ENCODE measurements at places on chromosomes 6 and 20. TPM values are rescaled to one million over a fixed set of nuclear protein-coding genes. Genes with fewer than 3 reads are reported as not detected.

DNA sequence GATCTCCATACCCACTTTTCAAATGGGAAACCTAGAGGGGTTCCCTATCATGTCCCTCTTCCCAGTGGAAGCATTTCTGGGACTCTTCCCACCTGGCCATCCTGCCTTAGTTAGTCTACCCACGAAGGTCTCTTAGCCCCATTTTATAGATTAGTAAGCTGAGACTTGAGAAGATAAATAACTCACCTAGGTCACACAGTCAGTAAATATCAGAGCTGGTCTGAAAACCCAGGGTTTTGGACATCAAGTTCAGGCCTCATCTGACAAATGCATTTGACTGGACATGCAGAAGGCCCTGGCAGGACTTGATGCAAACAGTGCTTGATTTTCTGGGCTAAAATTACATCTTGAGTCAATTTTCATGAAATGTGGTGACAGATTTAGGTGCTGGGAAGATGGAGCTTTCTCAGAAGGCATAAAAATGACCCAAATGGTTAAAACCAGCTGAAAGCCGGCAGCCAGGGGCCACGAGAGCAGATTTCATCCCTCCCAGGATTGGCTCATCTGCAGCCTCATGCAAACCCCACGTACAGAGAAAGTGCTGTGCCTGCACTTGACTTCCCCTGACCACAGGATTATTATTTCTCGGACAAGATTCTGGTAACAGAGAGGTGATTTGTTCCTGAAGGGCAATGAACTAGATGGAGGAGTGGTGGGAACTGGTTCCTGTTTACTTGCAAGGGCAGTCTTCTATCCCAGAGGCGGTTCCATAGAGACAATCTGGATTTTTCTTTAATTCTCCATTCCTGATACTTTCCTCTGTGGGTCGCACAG lies 23.1 kb downstream of the CPNE5 start:
- DNase-seq, result no peak

DNA sequence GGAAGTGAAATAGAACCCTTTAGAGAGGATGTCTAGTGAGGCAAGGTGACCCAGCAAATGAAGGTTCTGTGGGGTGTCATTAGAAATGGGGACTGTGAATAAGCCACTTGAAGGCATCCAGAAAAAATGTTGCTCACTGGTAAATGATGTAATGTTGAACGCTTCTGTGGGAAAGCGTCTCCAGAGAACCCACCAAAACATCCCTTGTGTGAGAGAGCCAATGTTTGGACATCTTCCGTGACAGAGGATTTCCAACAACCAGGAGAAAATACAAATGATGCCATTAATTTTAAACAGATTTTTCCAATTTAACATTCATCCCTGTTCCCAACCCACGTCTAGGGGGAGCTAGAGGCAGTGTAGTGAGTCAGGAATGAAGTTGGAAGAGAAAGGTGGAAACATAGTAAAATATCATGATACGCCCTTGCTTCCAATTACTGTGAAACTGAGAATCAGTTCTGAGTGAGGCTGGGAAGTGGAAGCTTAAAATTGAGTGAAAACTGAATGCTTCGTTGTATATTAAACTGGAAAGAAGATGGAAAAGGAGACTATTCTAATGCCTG lies 584.2 kb downstream of the CD109 start:
- no peak for DNase-seq

- no peak for DNase-seq
Measured at GRCh38 chr20:37755665-37756064, 61.8 kb downstream of the CTNNBL1 start.

GRCh38 chr20:63275825-63276224 lies 3.2 kb downstream of the ARFGAP1 start:
- no peak for DNase-seq

GRCh38 chr6:168988801-168989200 lies 264.8 kb downstream of the THBS2 start:
- no peak for DNase-seq

- no peak for DNase-seq
Measured at GRCh38 chr20:14522595-14522994, 185.2 kb upstream of the FLRT3 start.

- DNase-seq, result no peak
Measured at GRCh38 chr20:43900496-43900895, 14.2 kb upstream of the TOX2 start.

- no peak for DNase-seq
Measured at GRCh38 chr20:50916257-50916656, 15.0 kb downstream of the ADNP start.

- DNase-seq, result no peak
Measured at GRCh38 chr6:167698540-167698939, 128.2 kb upstream of the AFDN start.

DNA sequence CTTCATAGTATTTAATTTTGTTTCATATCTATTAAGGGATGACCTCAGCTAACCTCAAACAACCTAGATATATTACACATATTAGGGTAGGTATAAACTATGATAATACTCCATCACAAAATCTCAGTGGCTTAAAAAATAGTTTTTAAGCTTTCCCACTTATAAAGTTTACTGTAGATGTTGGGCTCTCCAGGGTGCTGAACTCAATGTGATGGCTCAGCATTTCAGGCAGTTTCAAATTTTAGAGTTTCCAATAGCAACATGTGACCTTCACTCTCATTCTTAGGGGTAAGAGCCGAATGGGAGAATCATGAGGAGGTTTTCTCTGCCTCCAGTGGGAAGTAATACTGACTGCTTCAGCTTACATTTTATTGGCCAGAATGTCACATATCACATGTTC lies 357.3 kb downstream of the MEI4 start:
- no peak for DNase-seq

DNA sequence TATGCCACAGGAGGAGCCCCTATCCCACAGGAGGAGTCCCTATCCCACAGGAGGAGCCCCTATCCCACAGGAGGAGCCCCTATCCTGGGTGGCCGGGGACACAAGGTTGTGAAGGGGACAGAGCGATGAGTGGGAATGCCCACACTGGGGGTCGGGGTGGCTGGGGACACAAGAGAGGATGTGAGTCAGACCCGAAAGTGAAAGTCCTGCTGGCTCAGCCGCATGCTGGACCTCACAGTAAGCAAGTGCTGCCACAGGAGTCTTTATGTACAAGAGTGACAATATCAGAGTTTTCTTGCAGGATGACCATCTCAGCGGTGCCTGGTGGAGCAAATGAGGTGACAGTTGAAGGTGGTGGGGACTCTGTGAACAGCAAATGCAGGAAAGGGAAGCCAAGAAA lies 93.7 kb downstream of the PSMB1 start:
- DNase-seq, result peak; percentile 30

DNA sequence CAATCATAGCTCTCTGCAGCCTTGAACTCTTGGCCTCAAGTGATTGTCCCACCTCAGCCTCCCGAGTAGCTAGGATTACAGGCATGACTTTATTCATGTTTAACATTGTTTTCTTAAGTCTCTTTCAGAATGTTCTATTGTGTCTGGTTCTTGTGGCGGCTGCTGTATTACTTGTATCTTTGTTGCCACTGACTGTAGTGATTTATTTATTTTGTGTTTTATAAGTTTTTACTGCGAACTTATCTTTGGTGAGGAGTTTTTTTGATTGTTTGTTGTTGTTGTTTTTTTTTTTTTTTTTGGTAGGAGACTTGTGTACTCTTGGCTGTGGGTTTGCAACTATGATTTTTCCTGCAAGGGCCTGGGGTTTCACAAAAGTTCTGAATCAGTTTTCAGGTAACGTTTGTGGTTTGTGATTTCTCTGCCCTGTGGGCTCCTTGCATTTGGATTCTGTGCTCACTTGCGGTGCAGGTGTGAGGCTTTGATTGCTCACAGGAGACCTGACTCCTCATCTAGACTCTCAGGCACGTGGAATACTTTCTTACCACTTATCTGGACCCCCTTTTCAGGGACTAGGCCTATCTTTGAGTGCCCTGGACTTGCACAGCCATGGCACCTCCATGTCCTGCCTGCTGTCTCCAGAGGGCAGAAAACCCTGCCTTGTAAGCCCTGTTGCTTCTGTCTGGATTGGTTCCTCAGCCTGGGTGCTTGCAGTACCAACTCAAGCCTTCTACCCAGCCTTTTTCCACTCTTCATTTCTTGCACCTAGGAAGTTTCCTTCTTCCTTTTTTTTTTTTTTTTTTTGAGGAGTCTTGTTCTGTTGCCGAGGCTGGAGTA lies 25.2 kb downstream of the KIF25 start:
- no peak for DNase-seq

The LRFN2 gene
- total RNA-seq, result not detected

The ITPR3 gene
- total RNA-seq, result 44.5 TPM

The DNAH8 gene
- not detected for total RNA-seq

The RBPJL gene
- total RNA-seq, result not detected

The RAB44 gene
- total RNA-seq, result 0.22 TPM

The MEI4 gene
- total RNA-seq, result not detected

All from CD4-positive, alpha-beta T cell (primary cell).